ENCODE measurements at places on chromosomes 2 and 18. TPM values are rescaled to one million over a fixed set of nuclear protein-coding genes. Genes with fewer than 3 reads are reported as not detected.

GALNT3 gene
- not detected for total RNA-seq

LOXL3 gene
- total RNA-seq = 0.23 TPM

INHA gene
- 0.51 TPM for total RNA-seq

C2orf81 gene
- total RNA-seq = 3.5 TPM

COL3A1 gene
- total RNA-seq = 0.16 TPM

CHST9 gene
- not detected for total RNA-seq

MYO5B gene
- total RNA-seq = 11.8 TPM

COL4A4 gene
- total RNA-seq = 1.0 TPM

FSHR gene
- total RNA-seq = 0.07 TPM

UBXN2A gene
- 12.9 TPM for total RNA-seq

MEIS1 gene
- total RNA-seq = 3.8 TPM
